SK-N-SH (cell line): ENCODE measurements at places on chromosomes 4 and X.

DNA sequence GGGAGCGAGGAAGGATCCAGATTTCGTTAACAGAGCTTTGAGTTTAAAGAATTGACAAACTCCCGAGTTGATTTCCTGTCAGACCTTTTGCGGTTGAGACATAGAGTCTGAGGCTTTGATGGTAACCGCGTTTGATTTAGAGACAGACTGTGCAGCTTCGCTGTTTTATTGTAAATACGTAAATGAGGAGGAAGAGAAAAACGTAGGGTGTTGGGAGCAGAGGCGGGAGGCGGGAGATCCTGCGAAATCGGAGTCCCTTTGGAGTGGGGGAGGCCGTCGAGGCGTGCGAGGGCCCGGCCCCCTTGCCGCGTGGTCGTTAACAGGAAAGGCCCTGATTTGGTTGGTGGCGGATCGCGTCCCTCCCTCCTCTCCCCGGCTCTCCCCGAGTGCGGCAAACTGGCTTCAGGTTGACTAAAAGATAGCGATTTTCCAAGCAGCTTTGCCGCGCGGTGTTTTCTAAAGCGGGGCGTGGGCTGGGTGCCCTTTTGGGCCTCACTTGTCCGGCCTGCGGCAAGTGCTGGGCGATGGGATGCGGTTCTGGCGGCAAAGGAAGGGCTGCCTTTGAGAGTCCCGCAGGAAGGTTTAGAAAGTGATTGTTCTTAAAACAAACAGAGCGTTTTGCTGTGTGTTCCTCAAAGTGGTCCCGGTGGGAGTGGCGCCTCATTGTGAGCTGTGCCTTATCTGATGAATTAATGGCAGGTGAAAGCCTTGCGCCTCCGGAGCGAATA is 857 bp downstream of the SCML1 start:
- H3K36me3 ChIP-seq = no peaks in the 10 kb centered on the region
- H3K27ac ChIP-seq = peak overlapping the region; percentile 47
- H3K4me1 ChIP-seq = no peaks in the 10 kb centered on the region; the same call in 1 of the 2 replicates
- DNase-seq = peak; percentile 30
- peak overlapping the region; percentile 65 for H3K4me3 ChIP-seq

- peaks cover 14% of the 10 kb centered on the region for H3K4me1 ChIP-seq
- H3K27me3 ChIP-seq = no peaks in the 10 kb centered on the region
- H3K4me3 ChIP-seq = no peak overlapping the region
- no peak overlapping the region for H3K27ac ChIP-seq
- H3K36me3 ChIP-seq = no peaks in the 10 kb centered on the region
These were observed 21.4 kb downstream of the REELD1 start for GRCh38 chr4:146235654-146236177.

GRCh38 chrX:10926891-10927290 is 184.2 kb upstream of the HCCS start:
- H3K4me1 ChIP-seq = no peaks in the 10 kb centered on the region; the same call in 1 of the 2 replicates
- no peak overlapping the region for H3K27ac ChIP-seq
- H3K27me3 ChIP-seq = no peaks in the 10 kb centered on the region
- H3K36me3 ChIP-seq = no peaks in the 10 kb centered on the region

GRCh38 chr4:74997948-74998729 is 65.2 kb downstream of the PARM1 start:
- H3K36me3 ChIP-seq = no peaks in the 10 kb centered on the region
- H3K4me3 ChIP-seq = no peak overlapping the region
- H3K4me1 ChIP-seq = no peaks in the 10 kb centered on the region
- H3K27ac ChIP-seq = no peak overlapping the region

DNA sequence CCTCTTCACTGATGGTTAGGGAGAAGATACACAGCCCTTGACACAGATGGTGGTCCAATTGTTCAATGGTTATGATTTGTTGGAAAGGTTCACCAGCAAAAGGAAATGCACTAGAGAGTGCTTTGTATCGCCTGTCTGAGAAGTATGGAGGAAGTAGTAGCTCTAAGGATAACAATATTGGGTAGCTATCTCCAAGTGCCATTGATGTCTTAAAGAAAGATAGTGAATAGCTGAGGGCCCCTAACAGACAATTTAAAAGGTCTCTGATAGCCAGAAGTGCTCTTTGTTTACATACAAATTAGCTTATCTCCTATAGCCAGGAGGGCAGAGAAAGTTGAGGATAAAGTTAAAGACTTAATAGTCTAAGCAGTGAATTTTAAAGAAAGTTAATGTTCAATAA is 33.9 kb upstream of the BLTP1 start:
- H3K36me3 ChIP-seq = no peaks in the 10 kb centered on the region
- no peaks in the 10 kb centered on the region for H3K4me1 ChIP-seq
- no peak for DNase-seq
- no peak overlapping the region for H3K4me3 ChIP-seq
- H3K27ac ChIP-seq = no peak overlapping the region
- no peaks in the 10 kb centered on the region for H3K27me3 ChIP-seq

DNA sequence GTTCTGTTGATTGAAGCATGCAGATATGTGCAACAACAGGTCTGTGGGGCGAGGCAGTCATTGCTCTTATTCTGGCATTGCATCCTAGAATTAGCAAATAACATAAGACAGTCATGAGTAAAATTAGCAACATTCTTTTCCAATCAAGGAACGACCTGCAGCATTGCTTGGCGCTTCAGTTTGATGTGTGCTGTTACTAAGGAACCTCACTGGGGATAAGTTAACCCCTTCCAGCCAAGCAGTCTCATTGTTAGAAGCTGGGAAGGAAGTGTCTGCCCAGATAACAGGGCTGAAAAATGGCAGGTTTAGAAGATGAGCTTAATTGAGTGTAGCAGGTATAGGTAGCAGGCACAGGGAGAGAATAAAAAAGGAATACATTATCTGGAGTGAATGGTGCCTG is 55.4 kb downstream of the RBM46 start:
- no peaks in the 10 kb centered on the region for H3K36me3 ChIP-seq
- no peaks in the 10 kb centered on the region for H3K4me1 ChIP-seq
- DNase-seq = no peak
- H3K27ac ChIP-seq = no peak overlapping the region
